ENCODE measurements at places on chromosomes 11 and 22.

DNA sequence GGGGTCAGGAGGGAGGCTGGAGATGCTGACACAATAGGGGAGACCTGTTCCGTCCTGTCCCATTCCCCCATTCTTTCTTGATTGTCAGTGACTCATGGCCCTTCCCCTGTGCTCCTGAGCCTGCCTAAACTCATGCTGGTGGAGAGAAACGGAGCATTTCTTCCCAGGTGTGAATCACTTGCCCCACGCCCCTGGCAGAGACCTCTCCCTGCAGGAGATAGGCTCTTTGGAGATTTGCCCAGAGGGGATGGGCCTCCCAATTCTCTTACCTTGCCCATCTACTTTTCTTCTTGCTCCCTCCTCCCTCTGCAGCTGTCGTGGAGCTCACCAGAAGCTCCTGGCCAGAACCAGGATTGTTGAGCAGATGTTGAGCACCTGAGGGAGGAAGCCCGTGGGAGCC lies 121.9 kb upstream of the OR9Q1 start:
- DNase-seq, result no peak

- DNase-seq, result no peak
Measured at GRCh38 chr11:58640386-58641023, 18.0 kb downstream of the CNTF start.

- peak; percentile 80 for DNase-seq
Measured at GRCh38 chr11:96155627-96156378, 187.2 kb downstream of the MAML2 start.

GRCh38 chr22:30457981-30458380 lies 13.8 kb downstream of the SEC14L3 start:
- peak; percentile 40 for DNase-seq

DNA sequence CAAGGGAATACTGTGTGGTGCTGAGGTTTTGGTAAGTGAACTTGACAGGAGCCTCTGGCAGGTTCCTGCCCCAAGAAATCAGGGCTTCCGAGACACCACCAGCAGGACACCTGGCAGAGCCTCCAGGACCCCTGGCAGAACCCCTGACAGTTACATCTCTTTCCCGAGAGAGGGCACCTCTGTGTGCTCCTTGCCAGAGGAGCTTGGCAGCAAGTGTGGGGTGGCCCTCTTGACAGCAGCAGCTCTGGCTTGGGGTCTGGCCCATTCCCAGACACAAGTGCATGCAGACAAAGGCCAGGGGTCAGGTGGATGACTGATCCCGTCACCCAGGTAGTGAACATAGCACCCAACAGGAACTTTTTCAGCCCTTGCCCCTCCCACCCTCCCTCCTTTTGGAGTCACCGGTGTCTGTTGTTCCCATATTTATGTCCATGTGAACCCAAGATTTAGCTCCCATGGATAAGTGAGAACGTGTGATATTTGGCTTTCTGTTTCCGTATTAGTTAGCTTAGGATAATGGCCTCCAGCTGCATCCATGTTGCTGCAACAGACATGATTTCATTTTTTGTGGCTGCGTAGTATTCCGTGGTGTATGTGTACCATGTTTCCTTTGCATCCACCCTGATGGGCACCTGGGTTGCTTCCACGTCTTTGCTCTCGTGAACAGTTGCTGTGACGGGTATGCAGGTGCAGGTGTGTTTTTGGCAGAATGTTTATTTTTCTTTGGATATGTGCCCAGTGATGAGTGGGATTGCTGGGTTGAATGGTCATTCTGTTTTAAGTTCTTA lies 21.2 kb upstream of the OSBPL5 start:
- no peak for DNase-seq

- DNase-seq, result no peak
Measured at GRCh38 chr11:115104851-115105453, 399.3 kb downstream of the CADM1 start.

- no peak for DNase-seq
Measured at GRCh38 chr11:130448416-130449309, at the start of gene ADAMTS15. Gene ADAMTS15 (plus strand): TSS chr11:130448645. CDS start chr11:130448974, 329 bp downstream.

- no peak for DNase-seq
Measured at GRCh38 chr11:124954590-124954955, 571 bp downstream of the CCDC15 start.

DNA sequence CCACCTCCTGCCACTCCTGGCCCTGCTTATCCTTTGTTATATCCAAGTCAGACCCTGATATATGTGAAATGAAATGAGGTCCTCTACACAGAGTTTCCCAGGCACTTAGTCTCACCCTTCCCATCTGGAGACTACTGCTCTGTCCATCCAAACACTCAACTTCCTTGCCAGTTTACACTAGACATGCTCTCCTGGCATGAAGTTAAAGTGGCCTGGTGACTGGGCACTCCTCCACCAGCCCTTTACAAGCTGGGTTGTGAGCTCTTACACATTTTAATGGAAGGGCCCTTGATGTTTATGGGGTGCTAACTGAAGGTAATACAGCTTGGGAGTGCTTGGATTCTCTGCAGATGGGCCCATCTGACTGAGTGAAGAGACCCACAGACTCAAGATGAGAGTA lies 216.1 kb upstream of the NARS2 start:
- DNase-seq, result no peak

DNA sequence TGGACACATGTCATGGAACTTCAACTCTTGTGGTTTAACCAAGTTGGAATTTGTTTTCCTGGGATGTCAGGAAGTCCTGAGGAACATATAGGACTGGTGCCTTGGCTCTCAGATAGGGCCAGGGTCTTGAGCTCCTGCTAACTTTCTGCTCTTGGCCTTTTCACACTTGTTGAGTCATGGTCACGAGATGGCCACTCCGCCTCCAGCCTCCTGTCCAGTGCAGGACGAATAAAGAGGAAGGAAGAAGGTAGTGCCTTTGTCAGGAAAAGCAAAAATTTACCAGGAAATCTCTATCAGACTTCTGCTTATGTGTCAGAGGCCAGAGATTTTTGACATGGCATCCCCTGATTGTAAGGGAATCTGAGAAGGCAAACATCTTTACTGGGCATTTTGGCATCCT lies 89.1 kb upstream of the ARHGAP20 start:
- no peak for DNase-seq

DNA sequence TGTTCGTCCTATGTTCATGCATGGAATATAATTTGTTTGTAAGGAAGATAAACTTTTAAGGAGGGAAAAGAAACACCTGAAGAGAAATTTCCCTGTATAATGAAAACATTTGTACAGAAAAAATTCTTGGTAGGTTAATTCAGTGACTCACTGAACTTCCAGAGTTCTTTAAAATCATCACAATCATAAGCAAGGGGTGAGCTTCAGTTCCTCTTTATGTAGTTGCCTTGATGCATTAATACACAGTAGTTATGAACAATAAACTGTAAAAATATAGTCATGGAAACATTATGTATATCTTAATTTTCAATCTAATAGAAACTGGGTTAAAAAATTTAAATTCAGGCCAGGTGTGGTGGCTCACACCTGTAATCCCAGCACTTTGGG lies 1.1 kb upstream of the C11orf65 start:
- DNase-seq, result no peak

GRCh38 chr11:120662071-120662676 lies 150.6 kb downstream of the GRIK4 start:
- DNase-seq, result no peak
